CD4-positive, alpha-beta memory T cell (primary cell): ENCODE measurements at places on chromosomes 16 and 17. TPM values are rescaled to one million over a fixed set of nuclear protein-coding genes. Genes with fewer than 3 reads are reported as not detected.

Gene CTRB2
- total RNA-seq, result not detected

Gene NTHL1
- total RNA-seq, result 12.0 TPM

Gene TBC1D26
- total RNA-seq, result 0.49 TPM

Gene RTN4RL1
- total RNA-seq, result 0.30 TPM
